ENCODE measurements at places on chromosomes 1 and 21. TPM values are rescaled to one million over a fixed set of nuclear protein-coding genes. Genes with fewer than 3 reads are reported as not detected.

Gene TNFSF18
- 0.44 TPM for polyA plus RNA-seq

Gene ZFP69B
- 5.7 TPM for polyA plus RNA-seq

Gene HDAC1
- 201 TPM for polyA plus RNA-seq

Gene AQP10
- 0.09 TPM for polyA plus RNA-seq

Gene OR10J1
- 0.08 TPM for polyA plus RNA-seq

Gene SNAP47
- 30.3 TPM for polyA plus RNA-seq

DNA sequence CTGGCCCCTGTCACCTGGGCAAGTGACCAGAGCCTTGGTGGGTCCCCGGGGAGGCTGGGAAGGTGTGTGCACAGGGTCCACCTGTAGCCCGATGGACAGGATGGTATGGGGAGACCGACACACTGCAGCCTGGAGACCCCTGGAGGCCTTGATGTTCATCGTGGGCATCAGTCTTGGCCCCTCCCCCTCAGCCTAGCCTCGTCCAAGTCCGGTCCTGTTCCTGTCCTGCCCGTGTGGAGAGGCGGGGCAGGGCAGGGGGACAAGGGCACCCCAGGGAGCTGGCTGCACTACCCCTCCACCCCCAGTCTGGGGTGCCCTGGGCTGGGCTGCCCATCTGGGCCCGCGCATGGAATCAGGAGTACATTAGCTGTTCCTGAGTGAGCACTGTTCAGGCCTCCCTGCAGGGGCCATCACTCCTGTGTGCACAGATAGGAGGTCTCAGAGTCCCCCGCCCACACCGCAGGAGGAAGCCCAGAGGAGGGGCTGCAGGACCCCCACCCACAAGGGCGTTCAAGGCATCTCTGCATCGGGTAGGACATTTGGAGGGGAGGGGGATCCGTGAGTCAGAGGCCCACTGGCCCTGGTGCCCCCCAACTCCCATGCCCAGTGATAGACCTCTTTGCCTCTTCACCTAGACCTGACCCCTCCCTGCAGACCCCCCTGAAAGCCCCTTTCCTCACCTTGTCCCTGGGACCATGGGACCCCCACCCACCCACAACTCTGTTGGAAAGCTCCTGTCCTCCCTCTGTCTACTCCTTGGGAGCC lies 63.2 kb downstream of the WNT9A start:
- no peak for DNase-seq

DNA sequence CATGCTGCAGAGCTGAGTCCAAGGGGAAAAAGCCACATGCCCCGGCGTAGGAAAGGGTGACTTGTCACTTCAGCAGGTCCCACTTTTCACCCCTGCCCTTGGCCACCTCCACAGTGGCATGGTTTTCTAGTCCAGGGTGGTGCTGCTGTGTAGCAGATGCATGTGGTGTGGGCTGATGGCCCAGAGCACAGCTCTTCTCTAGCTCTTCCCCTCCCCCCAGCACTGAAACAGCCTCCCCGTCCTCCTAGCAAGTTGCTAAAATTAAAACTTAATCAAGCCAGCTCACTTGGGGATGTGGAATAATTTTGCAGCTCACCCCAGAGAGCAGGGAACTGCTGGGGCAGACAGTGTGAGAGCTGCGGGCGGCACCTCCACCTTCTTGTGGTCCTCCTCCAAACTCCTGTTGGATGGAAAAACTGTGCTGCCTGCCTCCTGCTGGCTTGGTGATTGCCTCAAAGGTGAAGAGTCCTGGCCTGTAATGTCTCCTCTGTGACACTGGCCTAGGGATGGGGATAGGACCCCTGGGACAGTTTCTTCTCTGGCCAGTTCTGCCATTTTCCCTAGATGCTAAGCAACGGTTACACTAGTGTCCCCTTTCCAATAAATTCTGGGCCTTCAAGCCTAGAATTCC lies 91.6 kb downstream of the RNF220 start:
- DNase-seq, result no peak

GRCh38 chr21:28282833-28283232 lies 709.8 kb downstream of the LTN1 start:
- no peak for DNase-seq

GRCh38 chr1:210633636-210634035 lies 304.9 kb downstream of the HHAT start:
- no peak for DNase-seq

DNA sequence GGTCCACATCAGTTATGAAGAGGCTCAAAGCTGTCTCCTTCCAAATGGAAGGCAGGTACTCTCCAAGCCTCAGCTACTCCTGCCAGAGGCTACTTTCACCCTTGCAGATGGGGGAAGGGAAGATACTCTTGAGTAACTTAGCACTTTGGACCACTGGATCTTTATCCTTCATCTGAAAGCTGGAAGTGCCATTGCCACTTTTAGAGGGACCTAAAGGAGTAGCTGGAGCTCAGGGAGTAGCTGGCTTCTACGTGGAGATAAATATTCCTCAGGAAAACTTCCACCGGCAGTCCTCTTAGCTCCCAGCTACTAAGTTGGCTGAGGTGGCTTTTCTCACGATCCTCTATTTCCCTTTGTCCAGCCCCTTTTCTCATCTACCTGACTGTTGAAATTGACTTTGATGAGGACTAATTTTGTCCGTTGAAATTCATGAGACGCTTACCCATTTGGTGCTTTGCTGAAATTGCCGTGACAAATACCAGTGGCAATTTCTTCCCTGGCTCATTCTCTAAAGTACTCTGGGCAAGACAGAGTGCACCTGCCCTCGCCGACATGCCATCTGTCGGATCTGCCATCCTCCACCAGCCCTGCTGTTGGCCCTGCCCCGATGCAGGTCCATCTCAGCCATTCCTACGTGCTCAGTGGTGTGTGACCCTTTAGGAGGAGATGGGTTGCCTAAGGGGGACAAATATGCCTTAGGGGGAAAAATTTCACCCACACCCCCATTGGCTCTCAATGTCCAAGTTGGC lies 13.6 kb downstream of the IGSF21 start:
- no peak for DNase-seq

DNA sequence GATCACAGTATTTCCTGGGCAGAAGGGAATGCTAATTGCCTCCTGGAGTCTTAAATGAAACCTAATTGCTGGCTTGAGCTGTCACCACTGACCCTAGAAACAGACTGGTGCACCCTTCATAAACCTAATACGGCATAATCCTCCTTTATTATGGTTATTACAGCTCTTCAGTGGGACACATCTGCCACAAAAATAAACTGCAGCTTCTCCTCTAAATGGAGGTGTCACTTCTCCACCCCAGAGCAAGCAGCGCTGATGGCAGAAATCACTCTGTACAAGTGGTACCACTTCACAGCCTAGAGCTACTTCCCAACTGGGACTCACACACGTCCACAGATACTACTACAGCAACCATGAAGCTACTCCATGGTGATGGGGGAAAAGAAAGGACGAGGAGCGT lies 11.1 kb downstream of the PTPN14 start:
- DNase-seq, result no peak

GRCh38 chr1:95323123-95323522 lies 89.1 kb downstream of the RWDD3 start:
- DNase-seq, result no peak

DNA sequence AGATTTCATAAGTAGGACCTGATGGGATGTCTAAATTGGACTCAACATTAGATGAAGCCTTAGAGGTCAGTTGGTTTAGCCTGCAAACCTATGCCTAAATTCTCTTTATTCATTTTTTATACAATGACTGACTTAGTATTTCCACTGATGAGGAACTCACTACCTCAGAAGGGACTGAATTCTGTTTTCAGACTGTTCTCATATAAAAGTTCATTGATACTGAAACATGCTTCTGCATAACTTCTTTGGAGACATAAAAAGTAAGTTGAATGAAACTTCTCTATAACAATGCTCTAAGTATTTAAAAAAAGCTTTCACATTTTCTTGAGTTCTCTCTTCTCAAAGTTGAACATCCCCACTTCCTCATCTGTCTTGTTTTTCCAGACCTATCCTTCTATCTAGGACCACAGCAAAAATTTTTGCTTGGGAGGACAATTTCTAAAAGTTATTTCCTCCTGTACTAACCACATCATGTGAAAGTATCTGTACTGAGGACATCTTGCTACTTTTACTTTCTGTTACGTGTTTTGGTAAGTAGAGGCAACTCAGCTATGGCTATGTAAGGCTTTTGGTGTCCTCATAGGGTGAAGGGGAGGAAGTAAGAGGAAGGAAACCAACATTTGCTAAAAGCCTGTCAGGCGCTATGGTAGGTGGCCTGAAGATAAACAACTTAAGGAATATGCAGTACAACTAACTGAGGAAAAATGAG lies 64.1 kb downstream of the USP24 start:
- no peak for DNase-seq

- DNase-seq, result no peak
These were observed 63.1 kb upstream of the CNN3 start for GRCh38 chr1:94989911-94990473.

DNA sequence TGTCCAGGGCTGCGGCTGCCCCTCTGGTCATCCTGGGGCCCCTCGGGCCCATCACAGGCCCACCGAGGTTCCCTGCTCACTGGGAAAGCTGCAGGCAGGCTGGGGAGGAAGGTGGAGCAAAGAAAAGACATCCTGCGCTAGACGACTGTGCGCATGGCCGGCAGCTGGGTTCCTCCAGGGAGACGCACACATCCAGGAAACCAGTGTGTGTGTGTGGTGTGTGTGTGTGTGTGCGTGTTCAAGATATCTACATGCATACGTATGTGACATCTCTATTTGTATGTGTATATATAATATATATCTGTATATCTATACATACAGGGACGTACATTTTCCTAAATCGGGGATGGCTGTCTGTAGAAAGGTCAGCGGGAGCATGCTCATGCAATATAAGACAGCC lies 63.7 kb downstream of the ACOT7 start:
- no peak for DNase-seq

GRCh38 chr1:89727517-89728312 lies 93.1 kb upstream of the LRRC8D start:
- no peak for DNase-seq

- no peak for DNase-seq
These were observed 15.1 kb upstream of the TAS1R2 start for GRCh38 chr1:18874600-18874999.

GRCh38 chr21:21463456-21463855 lies 465.2 kb downstream of the NCAM2 start:
- DNase-seq, result no peak

DNA sequence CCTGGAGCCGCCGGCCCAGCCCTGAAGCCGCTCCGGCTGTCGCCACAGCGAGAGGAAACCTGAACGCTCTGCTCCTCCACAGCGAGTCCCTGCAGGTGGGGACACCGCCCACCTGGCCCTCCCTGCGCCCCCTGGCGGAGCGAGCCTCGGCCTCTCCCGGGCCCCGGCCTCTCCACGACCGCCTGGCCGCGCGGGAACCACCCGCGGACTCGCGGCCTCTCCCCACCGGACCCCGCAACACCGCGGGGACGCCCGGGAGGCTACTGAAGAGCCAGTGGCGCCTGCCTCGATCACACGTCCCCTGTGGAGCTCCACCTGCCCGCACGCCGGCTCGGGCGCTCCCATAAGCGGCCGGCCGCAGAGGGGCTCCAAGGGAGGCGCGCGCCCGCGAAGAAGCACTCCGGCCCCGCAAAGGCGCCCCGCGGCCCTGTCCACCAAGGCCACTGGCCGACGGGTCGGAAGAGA lies 109.6 kb downstream of the KCNN3 start:
- DNase-seq, result no peak

DNA sequence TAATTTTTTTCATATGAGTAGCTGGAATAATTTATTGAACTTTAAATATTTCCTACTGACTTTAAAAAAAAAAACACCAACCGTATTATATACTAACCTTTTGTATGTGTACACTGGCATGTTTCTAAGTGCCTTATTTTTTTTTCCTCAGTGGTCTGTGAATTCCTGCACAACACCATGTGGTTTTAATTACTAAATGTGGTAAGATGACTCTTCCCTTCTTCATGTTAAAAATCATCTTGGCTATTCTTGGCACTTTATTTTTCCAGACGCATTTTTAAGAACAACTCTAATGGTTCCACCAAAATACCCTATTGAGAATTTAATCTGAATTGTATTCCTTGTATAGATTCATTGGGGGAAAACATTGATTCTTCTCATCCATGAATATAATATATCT lies 28.4 kb downstream of the PPP2R5A start:
- no peak for DNase-seq

GRCh38 chr1:72197786-72198185 lies 84.6 kb downstream of the NEGR1 start:
- no peak for DNase-seq
